Suppressor macrophage (primary cell): ENCODE measurements at places on chromosomes 16 and 17.

DNA sequence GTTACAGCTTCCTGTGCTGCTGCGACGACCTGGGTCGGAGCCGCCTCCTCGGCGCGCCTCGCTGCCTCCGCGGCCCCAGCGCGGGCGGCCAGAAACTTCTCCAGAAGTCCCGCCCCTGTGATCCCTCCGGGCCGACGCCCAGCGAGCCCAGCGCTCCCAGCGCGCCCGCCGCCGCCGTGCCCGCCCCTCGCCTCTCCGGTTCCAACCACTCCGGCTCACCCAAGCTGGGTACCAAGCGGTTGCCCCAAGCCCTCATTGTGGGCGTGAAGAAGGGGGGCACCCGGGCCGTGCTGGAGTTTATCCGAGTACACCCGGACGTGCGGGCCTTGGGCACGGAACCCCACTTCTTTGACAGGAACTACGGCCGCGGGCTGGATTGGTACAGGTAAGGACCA, 746 bp downstream of the HS3ST2 start:
- DNase-seq, result peak; percentile 54

- DNase-seq, result no peak
Measured at GRCh38 chr16:85413691-85414663, 199.1 kb upstream of the GSE1 start.

DNA sequence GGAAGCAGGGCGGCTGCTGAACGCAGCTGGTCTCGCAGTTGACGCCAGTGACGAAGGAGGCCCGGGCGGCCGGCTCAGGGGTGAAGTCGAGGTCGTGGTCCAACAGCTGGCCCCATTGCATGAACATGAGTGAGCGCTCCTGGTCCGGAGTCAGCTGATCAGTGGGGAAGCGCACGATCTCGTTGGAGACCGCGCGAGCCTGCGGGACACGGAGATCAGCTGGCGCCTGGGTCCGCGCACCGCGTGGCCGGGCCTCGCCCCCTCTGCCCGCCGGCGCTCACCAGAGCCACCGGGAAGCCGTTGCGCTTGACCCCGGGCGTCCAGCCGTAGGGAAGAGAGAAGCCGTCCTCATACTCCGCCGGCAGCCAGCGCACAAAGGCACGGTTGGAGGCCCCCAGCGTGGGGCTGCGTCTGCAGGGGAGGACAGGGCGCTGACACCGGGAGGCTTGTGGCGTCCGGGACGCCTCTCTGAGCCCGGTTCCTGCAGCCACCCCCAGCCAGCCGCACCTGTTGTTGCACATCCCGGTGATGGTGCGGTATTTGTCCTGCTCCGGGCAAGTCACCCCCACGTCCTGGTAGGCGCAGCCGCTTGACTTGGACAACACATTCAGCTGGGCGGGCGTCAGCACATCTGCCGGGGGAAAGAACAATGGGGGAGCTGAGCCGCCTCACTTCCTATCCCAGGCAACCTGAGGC, 1.6 kb downstream of the MPO start:
- DNase-seq, result peak; percentile 82

- peak; percentile 59 for DNase-seq
Measured at GRCh38 chr16:31071861-31072260, 2.2 kb downstream of the ZNF668 start.

DNA sequence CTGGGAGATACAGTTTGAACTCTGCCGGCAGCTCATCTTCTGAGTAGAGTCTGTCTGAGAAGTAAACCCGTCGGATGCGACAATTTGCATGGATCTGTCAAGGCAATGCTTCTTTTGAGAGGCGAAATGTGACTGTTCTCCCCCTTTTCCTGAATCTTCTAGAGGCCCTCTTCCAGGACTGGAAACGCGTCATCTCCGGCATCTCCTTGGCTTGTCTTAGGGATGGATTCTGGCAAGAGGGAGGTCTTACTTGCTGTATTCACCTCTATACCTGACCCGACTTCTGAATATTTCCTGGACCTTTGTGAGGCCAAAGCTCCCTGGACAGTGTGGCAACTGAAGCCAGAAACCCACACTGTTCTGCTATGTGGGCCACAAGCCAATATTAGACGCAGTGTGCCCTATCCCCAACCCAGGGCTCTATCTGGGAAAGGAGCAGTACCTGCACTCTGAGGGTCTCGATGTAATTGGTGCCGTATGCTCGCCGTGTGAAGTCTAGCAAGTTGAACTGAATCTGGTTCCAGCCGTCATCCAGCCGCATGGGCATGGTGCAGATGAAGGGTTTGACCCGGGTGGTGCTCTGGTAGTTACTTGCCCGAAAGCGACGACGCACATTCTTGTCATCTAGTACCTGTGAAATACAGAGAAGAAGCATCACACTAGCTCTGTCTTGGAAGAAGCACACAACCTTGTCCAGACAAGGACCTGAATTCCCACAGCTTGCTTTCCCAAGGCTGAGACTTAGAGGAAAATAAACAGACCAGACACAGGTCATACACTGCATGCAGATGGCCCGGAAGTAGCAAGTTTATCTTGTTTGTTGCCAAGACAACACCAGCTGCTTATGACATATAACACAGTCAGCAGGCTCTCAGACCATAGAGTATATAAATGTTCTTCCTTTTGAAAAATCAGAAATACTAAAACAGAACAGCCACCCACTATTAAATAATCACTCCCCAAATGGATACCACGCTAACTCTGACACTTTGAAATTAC, 14.1 kb downstream of the CFAP20 start:
- no peak for DNase-seq

DNA sequence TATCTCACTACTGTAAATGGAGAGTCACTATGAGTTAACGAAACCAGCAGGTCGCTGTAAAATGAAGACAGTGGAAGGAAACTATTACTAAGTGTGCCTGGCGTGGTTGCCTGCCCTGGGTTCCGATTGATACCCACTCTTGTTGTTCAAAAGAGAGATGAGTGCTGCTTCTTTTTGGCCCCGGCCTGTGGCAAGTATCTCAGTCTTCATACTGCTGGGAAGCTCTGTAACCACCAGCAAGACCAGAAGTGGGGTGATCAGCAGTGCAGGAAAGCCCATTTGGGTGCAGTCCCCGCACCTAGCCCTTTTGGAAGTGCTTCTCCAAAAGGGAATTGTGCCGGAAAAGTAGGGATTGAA, 104.5 kb downstream of the SNX29 start:
- no peak for DNase-seq

DNA sequence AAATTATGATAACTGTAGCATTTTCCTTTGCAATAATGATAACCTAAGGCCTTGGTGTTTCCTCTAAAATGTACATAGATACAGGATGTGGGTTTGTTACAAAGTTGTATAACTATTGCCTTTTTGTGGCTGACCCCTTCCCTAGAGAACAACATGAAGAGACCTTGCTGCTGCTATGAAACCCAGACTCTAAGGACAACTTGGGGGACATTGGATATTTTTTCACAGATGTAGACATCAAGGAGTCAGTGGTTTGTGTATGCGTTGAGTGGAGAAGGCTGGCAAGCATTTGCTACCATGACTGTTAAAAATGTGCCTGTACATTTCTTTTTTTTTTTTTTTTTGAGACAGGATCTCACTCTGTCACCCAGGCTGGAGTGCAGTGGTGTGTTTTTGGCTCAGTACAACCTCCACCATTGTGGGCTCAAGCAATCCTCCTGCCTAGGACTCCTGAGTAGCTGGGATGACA, 12.3 kb downstream of the HMOX2 start:
- no peak for DNase-seq

DNA sequence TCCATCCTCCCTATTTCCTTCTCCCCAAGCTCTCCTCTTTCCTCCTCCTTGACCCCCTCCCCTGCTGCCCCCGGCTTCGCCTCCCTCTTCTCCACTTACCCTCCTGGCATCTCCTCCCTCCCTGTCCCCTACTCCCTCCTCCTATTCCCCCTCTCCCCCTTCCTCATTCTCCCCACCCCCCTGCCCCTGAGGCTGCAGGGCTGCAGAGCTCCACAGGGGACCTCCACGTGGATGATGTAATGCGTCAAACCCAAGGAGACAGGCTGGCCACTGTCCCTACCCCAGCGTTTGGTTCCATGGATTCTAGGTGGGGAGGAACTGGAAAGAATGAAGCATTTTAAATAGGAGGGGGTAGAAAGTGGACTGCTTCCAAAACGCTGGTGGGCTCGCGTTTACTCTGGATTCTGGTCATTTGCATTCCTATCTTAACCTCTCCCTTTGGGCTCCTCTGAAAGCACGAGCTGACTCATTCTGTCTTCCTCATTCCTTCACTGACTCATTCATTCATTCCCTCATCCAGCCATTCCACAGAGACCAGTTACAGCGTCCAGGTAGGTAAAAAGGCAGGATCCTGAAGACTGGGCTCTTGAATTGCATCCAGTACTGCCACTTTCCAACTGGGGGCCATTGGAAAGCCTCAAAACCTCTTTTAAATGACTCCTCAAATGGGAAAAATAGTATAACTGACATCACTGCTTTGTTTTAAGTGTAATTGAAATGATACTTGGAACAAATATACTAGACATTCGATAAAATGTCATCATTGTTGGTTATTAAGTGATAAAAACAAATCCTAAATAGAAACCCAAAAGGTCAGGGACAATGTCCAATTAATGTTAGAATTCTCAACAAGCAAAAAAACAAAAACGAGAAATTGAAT, 943 bp upstream of the COTL1 start:
- peak; percentile 62 for DNase-seq

DNA sequence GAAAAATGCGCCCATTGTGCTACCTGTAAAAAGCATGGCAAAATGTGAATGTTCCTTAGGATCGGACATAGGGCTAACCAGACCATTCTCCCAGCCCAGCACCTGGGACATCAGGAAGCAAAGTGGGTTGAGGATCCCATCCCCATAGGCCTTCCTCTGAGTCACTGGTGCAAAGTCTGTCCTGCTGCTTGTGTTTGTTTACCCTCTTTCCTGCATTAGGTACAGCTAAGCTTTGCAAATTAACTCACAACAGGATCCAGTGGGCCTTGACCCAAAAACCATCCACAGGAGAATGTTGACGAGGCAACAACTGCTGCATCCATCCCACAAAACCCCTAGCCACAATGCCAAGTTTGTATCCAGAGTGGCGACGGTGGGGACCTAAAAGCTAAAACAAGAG, 106.2 kb downstream of the GRIN2A start:
- no peak for DNase-seq

DNA sequence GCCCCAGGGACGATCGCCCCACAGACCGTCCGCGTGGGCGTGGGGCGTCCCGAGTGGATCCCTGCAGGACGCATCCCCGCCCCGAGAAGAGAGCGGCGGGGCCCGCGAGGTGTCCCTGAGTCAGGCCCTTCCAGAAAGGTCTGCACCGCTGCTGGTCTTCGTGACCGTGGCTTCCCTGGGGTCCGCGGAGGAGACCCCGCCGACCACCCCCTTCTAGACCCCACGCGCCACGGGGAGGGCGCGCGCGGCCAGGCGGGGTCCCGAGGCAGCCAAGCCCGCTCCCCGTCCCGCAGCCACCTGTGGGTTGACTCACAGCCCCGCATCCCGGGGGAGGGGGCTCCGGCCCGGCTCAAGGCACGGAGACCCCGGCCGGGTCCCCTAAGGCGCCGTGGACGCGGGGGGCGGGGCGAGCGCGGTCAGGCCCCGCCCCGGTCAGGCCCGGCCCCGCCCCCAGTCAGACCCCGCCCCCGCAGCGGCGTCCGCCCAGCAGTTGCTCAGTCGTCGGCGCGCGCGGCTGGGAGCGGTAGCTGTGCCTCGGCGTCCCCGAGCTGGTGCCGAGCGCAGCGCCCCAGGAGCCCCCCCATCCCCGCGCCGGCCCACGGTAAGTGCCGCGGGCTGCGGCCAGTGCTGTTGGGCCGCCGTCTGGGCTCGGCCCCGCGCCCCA, at the start of gene BAIAP3:
Gene BAIAP3, plus strand, starts transcription at position 497 of the 664 bp plus-strand sequence. CDS start 4,905 bp downstream, outside the sequence.
- DNase-seq, result peak; percentile 61

- peak; percentile 99 for DNase-seq
Measured at GRCh38 chr16:1991948-1992703, 2.4 kb downstream of the SYNGR3 start.

- DNase-seq, result no peak
Measured at GRCh38 chr16:11692171-11692570, 23.9 kb downstream of the SNN start.

DNA sequence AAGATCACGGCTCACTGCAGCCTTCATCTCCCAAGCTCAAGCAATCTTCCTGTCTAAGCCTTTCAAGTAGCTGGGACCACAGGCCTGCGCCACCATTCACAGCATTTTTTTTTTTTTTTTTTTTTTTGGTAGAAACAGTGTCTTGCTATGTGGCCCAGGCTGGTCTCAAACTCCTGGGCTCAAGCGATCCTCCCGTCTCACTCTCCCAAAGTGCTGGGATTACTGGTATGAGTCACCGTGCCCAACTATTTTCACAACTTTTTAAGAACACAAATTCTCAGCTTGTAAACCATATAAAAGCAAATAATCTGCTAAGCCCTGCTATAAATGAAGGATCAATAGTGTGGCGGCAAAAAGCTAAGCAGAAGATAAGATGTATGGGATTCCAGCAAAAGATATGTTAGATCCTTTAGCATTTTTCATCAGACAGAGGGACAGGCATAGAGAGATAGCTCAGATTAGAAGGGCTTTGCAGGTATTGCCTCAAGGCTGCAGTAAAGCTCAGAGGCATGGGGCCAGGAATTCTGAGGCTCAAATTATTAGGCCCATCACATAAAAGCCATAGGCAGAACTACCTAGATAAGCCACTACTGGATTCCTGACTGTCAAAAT, 55.1 kb downstream of the EMP2 start:
- DNase-seq, result no peak

DNA sequence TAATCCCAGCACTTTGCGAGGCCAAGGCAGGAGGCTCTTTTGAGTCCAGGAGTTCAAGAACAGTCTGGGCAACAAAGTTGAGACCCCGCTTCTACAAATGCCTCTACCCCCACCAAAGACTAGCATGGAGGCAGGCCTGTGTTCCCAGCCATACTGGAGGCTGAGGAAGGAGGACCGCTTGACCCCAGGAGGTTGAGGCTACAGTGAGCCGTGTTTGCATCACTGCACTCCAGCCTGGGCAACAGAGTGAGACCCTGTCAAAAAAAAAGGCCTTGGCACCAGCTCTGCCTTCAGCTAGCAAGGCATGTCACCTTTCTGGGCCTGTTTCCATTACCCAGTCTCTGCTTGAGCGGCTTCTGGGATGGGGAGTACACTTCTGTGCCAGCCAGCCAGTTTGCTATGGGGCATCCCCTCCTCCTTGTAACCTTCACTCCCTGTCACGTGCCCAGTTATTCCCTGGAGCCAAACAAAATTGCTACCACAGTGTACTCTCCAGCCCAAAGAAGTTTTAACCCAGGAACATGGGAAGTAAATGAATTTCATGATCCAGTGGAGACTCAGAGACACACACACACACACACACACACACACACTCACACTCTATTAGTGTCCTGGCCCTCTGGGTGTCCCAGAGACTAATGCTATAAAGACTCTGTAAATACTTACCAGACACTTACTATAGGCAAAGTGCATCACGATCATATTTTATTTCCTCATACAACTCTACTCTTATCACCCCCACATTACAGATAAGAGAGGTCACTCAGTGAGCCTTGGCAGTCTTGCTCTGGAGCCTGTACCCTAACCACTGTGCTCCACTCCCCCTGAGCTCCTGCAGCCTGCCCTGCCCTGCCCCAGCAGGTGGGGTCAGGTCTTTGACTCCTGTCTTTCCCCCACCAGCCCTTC, 2.5 kb downstream of the CISD3 start:
- DNase-seq, result no peak

- DNase-seq, result no peak
Measured at GRCh38 chr16:83306961-83307593, 500.7 kb upstream of the HSBP1 start.
